H4 (cell line): ENCODE measurements at places on chromosomes 6 and 20.

GRCh38 chr20:38883081-38883980, 42.9 kb upstream of the FAM83D start:
- no peak for DNase-seq

GRCh38 chr20:39600871-39601270, 638.7 kb downstream of the DHX35 start:
- DNase-seq, result no peak

GRCh38 chr6:121430514-121431460, 4.7 kb upstream of the GJA1 start:
- DNase-seq, result peak; percentile 20

DNA sequence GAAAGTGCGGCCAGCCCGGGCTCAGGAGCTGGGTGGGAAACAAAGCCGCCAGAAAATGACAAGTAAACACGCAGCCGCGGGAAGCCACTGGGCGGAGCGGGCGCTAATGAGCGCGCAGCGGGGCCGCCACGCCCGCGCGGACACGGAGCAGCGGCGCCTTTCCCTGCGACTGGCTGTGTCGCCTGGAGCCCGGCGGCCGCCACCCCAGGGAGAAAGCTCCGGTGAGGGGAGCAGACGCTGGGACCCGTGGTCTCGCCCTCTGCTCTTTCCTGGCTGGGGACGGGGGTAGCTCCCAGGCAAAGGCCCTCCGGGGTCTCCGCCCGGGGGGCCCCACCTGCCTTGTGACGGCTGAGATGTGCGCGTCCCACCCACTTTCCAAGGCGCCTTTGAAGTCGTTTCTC, 54.9 kb downstream of the PRR18 start:
- no peak for DNase-seq

GRCh38 chr20:48378976-48379675, 448.7 kb downstream of the PREX1 start:
- no peak for DNase-seq
